ENCODE measurements at places on chromosomes 7 and 10.
A peak's percentile ranks its signal among the peaks of the same experiment; 100 is the strongest.

DNA sequence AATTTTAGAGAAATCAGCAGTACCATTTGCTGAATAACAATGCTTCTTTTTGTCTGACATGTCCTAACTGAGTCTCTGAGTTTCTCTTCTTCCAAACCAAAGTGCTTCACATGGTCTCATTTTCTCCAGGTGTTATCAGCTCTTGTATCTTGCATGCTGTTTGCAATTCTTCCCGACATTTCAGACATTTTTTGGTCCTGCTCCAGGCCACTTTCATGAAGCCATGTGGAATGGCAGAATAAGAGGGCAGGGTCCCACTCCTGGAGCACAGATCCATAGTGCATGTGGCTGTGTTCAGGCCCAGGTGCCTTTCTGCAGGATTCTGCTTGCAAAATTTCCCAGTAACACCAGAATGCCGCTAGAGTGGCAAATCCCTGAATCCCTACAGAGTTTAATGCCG lies 916.2 kb downstream of the NXPH1 start:
- no peak for DNase-seq

DNA sequence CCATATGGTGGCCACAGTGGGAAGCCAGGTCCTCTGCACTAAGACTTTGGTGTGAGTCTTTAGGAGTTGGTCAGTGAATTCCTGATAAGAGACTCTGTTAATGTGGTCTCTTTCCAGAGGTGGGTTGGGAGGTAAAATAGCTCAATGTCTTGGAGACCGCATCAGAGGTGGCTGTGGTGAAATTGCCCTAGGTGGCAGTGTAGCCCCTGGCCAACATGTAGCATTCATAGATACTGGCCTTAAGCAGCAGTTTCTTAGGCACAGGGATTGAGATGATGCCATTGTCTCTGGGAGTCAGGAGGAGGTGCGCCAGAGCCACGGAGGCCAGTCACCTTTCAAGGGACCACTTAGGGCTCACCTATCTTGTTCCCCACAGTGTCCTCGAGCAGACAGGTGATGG lies 202.8 kb downstream of the CREB5 start:
- DNase-seq = no peak

GRCh38 chr10:45040921-45041542 lies 40.3 kb downstream of the ZNF22 start:
- no peak for DNase-seq

DNA sequence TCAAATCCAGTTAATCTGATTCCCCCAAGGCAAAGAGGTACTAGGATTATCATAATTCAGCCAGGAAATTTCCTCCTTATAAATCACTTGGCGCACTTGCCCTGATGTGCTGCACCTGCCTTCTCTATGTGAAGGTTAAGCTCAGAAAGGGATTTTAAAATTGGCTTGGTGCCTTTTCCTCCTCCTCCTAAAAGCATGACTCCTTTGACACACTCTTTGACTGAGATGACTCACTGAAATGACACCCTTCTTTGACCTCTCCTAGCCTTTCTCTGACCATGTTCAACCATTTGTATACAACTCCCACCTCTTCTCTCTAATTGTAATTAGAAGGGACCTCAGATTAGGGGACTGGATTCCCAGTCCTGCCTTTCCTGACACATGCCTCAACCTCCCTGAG lies 46.5 kb downstream of the ABLIM1 start:
- DNase-seq = no peak

GRCh38 chr7:137453356-137453755 lies 109.8 kb upstream of the PTN start:
- no peak for DNase-seq

- DNase-seq = peak; percentile 59
Measured at GRCh38 chr10:103676058-103676785, 179.2 kb downstream of the SH3PXD2A start.

GRCh38 chr7:45563941-45564461 lies 10.2 kb upstream of the ADCY1 start:
- no peak for DNase-seq

DNA sequence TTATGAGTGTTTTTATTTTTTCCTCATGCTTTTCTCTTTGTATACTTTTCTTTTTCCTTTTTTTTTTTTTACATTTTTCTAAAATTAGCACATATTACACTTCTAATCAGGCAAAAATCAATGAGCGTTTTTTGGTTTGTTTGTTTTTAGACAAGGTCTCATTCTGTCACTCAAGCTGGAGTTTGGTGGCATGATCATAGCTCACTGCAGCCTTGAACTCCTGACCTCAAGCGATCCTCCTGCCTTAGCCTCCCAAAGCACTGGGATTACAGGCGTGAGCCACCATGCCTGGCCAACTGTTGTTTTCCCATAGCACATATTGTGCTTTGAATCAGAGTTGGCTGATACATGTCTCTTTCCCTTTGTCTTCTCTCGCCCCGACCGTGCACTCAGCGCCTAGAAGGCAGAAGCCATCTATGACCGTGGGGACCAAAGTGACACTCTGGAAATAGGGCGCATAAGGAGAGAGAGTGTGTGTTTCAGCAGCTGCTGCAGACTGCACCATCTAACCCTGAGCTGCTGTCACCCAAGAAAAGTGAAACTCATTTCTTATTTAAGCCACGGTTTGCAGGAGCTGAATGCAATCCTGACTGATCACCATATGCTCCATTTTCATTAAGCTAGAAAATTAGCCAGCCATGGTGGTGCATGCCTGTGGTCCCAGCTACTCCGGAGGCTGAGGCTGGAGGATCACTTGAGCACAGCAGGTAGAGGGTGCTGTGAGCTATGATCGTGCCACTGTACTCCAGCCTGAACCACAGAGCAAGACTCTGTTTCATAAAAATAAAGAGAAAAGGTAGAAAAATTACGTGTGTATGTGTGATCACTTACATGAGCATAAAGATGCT lies 41.4 kb upstream of the GTF2I start:
- DNase-seq = no peak

DNA sequence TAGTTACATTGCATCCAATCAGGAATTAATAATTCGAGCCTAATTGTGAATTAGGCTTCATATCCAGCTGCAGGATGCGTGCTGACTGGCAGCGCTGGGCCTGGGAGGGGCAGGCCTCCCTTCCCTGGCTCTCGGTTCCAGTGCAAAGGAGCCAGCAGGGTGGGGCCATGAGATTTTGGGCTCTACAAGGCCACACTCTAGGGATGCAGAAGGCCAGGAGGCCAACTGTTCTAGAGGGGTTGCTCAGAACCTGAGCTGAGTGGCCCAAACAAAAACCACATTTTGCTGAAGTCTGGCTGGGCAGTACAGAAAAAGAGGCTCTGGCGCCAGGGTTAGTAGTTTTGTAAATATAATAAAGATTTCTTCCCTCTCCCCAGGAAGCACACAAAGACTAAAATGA lies 72.3 kb downstream of the CLEC2L start:
- DNase-seq = no peak

- DNase-seq = no peak
Measured at GRCh38 chr10:77348082-77348481, 289.5 kb downstream of the KCNMA1 start.

GRCh38 chr10:58577437-58577777 lies 64.7 kb downstream of the BICC1 start:
- peak; percentile 80 for DNase-seq

- no peak for DNase-seq
Measured at GRCh38 chr10:4684434-4684833, 141.6 kb upstream of the AKR1E2 start.

GRCh38 chr7:99374111-99375064 lies at the start of gene ARPC1B:
ARPC1B (plus strand) TSS chr7:99374730; CDS start chr7:99385715, 10,985 bp downstream.
- peak; percentile 63 for DNase-seq

DNA sequence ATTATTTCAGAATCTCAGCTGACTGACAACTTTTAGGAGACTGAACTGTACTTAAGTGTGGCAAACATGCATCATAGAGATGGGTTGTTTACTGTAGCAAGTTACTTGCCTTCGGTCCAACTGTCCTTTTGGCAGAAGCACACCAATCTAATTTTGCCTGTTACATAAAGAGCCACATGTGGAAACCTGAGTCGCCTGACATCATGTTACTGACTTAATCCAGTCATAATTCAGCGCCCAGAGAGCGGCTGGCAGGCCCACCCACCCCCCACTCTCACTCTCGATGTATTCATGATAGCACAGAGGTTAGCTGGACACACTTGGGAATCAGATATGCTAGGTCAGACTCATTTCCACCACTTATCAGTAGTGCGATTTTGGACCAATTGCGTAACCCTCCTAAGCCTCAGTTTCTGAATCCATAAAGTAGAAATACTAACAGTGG lies 57.3 kb upstream of the CAPZA2 start:
- peak; percentile 45 for DNase-seq

- no peak for DNase-seq
Measured at GRCh38 chr7:145850636-145851035, 266.0 kb upstream of the CNTNAP2 start.

DNA sequence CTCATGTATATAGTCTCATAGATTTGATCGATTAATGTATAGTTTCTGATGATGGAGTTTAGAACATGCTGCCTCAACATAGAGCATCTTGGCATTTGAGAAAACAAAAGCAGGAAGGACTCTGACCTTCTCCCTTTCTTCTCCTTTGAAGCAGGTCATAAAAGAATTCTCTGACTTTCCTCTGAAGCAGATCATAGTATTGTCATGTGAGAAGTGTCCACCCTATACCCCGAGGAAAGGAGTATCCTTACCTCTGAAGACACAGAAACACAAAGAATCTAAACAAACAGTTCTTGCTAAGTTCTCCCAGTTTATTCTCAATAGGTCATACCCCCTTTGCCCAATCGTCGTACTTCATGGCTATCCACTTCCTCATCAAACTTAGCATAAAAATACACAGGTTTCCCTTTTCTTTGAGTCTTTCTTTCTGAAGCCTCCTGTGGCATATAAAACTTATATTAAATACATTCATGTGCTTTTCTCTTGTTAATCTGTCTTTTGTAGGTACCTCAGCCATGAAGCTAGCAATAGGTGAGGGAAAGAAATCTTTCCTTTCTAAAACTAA lies 194.9 kb downstream of the REEP3 start:
- no peak for DNase-seq

DNA sequence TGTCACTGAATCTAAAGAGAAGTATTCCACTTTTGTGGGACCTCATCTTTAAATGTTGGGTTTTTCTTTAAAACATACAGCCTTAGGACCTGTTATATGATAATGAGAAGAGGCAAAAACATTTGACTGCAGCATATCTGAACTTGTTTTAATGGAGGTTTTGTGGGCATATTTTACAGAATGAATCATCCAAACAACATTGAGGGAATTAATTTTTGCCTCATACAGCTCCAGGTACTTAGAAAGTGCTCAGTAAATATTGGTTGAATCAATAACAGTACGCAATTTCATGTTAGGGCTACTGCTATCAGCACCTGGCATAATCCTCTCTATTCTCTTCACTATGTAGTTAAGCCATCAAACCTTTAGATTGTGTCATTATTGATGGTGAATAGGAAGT lies 115.9 kb downstream of the MALRD1 start:
- no peak for DNase-seq

- no peak for DNase-seq
Measured at GRCh38 chr10:111077785-111078504, 1.1 kb downstream of the ADRA2A start.

Measured in fibroblast of skin of right quadriceps (primary cell).